Heart right ventricle (tissue), 16 donors: ENCODE measurements at places on chromosomes 5 and 9. TPM values are rescaled to one million over a fixed set of nuclear protein-coding genes. Genes with fewer than 3 reads are reported as not detected.

SLC6A19 gene
- polyA plus RNA-seq = not detected

FAM153A gene
- polyA plus RNA-seq = 7.4 TPM

- DNase-seq = no peak
Measured at GRCh38 chr5:96031811-96032261, 70.2 kb upstream of the ELL2 start.

DNA sequence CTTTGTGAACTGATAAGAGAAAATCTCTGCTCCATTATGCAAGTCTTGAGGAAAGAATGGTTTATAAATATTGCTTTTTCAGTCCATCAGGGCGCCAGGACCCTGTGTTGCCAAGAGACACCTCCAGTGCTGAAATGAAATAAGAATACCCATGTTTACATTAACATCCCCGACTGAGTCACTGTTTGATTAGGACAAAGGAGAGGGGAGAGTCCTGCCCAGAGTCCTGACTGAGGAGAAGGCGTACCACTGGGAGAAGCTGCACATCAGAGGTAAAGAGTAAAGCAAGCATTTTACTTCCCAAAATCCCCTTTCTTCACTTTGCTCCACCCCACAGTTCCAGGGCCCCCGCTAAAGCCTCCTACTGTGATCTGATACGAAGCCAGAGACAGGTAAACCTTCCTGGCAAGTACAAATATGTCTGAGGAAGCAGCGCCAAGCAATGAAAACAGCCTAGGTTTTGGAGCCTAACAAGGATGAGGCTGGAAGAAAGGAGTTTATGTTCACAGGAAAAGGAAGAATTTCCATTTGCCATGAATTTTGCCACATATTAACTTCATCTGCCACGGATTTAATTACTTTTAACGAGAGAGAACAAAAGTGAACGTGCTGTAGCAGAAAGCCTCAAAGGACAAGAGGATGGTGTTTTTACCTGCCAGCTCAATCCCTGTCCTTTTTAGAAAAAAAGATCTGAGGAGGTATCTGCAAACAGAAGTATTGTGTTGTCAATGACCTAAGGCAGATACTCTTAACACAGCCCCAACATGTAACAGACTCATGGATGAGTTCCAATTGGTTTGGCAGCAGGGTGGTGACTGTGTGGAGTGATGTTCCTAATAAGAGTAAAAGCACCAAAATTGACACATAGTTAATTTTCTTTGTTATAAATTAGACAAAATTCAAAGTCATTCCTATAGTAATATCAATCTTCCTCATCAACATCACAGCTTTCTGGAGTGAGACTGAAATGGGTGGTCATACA, 209.4 kb upstream of the TLE4 start:
- DNase-seq = no peak

DNA sequence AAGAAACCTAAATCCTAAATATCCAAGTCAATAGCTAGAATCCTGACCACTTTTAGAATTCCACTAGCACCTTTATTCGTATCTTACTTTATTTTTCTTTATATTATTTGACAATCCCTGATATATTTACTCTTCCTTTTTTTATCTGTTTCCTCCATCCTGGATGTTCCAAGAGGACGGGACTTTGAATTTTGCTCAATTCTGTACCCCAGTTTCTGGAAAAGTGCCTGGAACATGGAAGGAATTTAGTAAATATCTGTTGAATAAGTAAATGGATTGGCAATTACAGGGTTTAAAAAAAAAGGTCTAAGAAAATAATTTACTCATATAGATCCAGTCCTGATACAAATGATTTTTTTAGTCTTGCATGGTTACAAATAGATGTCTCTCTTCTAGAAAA, 1.2 kb upstream of the NIPSNAP3A start:
- no peak for DNase-seq

DNA sequence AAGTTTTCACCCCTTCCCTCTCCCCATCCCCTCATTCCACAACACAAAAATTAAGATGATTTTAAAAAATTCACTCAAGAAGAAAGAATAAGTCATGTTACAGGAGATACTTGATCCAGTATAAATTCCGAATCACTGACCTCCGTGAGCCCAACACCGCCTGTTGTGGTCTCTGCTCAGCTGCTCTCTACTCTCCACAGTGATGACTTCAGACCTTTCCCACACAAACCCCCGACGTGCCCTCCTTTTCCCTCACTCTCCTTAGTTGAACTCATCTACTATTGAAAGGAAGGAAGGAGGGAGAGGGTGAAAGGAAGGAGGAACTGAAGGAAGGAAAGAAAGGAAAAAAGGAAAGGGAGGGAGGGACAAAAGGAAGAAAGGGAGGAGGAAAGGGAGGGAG, 55.1 kb downstream of the ZNF354C start:
- DNase-seq = no peak

DNA sequence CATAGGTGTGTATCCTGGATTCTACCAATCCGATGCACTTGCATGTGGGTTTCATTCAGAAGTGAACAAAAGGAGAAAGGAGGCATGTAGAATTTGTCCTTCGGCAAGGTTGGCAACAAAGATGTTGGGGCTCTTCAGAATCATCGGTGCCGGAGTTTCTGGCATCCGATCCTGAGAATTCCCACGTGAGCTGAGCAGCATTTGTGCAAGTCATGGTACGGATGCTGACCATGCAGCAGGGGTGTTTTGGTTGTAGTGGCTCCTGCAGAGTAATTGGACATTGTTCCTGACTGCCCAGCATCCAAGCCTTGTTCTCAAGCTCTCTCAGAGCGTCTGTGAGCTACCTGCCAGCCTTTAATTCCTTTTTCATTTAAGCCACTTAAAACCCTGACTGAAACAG, 19.0 kb upstream of the POC5 start:
- DNase-seq = no peak

TAF11L12 gene
- polyA plus RNA-seq = not detected

GRCh38 chr5:72662936-72663335, 153.5 kb upstream of the TNPO1 start:
- no peak for DNase-seq

DNA sequence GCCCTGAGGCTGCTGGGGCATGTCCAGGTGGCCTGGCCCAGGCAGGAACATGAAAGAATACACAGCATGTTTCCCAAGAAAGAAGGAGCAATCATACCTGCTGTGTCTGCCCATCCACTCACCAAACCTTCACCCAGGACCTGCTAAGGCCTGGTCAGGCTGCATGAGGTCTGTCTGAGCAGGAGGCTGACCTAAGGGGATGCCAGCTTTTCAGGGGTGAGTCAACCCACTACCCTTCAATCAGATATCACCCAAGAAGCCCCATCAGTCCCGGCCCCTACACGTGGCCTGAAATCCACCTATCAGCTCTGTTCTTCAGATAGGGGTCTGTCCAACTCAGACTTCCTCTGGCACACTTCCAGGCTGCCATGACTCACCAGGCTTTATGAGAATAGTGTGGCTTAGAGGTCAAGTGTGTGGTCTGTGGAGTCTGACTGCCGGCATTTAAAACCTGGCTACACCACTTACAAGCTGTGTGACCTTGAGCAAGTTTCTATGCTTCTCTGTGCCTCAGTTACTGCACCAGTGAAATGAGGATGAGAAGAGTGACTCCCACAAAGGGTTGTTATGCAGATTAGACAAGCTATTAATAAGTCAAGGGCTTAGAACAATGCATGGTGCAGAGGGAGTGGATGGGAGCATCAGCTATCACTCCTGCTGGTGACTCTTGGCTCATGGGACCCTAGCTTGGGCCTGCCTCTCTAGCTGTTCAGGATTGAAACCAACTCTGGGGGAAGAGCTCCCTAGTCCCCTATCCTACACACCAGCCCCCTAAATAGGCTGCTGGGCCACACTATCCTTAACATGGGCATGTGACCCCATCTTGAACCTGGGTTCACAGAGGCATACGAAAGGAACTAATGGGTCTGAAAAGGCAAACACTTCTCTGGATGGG, 130.3 kb downstream of the PAX5 start:
- DNase-seq = no peak

DNA sequence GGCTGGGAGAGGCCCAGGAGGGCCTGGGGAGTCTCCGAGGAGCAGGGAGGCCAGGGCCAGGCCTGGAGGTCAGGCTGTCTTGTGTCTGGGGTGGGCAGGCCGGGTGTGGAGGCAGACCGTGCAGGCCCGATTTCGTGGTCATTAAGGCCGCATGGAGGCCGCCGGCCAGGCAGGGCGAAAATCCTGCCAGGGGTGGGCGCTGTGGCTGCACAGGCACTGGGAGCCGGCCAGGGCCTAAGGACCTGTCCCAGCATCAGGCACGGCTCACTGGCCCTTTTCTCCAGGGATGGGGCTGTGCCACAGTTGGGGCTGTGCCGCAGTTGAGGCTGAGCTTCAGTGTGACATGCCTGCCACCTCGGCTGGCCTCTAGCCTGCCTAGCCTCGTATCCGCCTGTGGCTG, 35.9 kb downstream of the ASS1 start:
- no peak for DNase-seq

DNA sequence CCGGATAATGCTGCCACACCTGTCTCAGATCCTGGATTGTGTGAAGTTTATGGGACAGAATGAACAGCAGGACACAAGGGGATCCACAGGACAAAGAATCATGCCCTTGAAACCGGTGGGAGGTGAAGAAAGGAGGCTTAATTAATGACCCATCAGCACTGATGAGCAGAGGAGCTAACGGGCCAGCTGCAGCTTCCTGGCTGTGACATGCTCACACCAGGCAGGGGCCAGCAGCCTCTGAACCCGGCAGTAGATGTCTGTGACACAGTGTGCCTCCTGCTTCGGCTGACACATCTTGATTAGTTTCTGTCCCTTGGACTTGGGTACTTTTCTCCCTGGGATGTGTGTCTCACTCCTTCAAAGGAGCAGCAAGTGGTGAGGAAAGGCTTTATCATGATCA, 328.8 kb upstream of the BRINP1 start:
- no peak for DNase-seq

ITGA2 gene
- 1.3 TPM for polyA plus RNA-seq

CDH9 gene
- not detected for polyA plus RNA-seq

DNA sequence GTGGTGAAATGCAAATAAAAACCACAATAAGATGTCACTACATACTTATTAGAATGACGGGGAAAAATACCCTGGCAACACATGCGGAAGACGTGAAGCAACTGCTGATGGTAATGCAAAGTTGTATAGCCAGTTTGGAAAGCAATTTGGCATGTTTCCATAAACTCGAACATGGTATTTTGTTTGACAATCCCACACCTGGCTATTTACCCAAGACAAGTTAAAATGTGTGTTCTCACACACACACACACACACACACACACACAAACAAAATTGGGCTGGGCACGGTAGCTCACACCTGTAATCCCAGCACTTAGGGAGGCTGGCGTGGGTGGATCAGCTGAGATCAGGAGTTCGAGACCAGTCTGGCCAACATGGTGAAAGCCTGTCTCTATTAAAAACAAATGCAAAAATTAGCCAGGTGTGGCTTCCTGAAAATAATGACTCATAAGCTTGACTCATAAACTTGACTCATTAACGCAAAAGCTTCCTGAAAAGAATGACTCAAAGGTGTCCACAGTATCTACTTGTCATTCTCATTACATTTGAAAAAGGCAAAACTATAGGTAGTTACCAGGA, 456.5 kb downstream of the CDH18 start:
- no peak for DNase-seq

- no peak for DNase-seq
Measured at GRCh38 chr5:40477856-40478546, 201.7 kb upstream of the PTGER4 start.

DNA sequence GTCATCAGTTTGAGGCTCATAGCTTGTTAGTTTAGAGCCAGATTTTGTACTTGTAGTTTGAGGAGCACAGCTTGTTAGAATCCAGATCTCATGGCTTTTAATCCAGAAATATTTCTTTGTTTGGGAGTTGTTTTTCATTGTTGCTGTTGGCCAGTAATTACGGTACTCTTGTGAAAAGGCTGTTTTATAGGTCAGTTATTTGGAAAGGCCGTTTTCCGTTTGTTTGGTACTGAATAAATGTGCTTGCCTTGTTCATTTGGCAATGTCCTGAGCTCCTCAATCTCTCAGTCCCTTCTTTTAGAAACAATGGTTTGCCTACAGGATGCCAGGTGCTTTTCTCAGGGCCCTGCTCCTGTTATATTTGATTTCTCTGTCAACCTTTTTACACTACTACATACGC, 4.5 kb upstream of the MOB3B start:
- DNase-seq = no peak

PTPRD gene
- 2.0 TPM for polyA plus RNA-seq
